ENCODE measurements at places on chromosomes 16 and 17.

DNA sequence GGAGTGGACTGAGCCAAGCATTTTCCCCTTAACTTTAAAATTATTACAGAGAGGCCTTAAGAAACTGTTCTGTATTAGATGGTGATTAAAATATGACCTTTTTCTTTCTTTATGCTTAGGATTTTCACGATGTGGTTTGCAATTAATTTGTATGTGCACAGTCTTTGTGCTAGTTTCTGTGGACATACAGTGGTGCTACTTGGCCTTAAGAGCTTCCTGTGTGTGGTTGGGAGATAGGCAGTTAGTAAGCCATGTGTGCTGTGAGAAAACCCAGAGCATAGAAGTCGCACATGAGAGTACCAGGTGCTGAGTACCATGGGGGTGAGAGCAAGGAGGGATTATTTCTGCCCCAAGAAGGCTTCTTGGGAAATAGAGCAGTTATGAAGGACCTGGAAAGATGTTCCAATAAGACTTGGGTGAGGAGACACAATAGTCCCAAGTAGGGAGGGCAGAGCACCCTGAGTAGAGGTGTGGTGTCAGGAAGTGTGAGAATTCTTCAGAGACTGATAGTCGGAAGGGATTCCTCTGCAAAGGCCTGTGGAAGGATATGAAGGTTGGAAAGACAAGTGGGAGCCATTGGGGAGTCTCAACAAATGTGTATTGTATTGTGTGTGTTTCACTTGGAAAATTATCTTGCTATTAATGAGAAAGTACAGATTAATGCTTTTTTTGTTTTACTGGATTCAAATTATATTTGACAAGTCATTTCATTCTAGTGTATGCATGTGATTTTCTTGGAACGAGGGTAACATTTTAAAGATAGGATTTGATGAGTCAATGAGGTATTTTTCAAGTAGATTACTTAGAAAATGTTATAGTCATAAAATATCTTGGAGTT, 239.9 kb downstream of the PRKCA start:
- DNase-seq: peak; percentile 76

DNA sequence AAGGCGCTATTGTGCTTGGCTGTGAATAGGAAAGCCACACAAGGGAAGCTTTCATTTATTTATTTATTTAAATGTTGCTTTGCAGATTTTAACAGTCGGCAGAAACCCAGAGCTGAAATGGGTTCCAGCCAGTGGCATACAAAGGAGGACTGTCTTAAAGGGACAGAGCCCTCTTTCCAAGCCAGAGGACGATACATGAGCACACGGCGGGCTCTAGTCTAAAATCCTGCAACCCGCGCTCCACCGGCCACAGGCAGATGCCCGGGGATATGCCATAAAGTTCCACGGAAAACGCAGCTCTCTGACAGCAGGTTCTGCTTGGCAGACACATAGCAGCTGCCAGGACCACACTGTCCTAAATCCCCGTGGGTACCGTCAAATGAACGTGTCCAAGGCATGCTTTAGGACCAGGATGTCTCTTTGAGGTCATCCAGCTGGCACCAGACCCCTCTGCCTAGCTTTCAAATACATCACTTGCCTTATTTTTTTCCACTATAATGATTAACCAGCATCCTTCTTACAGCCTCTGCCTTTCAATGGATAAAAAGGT, 64.6 kb downstream of the CYTH1 start:
- peak; percentile 47 for DNase-seq

DNA sequence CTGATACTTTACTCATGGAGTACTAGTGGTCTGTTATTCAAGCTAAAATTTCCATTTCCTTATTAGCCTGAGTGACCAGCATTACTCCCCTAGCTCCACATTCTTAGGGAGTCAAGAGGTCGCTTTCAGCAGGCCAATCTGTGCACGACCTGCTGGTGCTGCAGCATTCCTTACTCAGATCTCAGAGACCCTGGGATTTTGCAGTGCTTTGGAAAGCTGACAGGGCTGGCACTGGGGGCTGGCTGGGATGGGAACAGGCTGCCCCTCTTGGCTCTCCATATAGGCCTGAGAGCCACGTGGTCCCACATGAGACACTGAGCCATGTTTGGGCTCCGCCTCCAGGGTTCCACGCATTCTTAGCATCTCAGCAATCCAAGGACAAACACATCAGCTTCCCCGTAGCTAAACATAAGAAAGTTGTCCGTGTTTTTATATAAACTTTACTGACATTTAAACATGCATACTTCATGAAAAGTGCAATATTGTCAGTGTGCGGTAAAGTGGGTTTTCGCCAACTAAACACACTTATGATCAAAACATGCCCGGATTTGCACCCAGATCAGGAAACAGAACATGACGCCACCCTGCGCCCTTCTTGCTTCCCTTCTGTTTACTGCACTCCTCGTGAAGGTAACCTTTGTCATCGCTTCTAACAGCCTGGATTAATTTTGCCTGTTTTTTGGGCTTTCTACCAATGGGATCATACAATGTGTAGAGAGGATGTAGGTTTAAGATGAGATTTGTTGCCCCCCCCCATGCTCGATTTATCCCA, 254.5 kb upstream of the CACNG5 start:
- peak; percentile 35 for DNase-seq

- peak; percentile 89 for DNase-seq
Measured at GRCh38 chr17:16905593-16906191, 66.2 kb downstream of the TNFRSF13B start.

GRCh38 chr17:14068542-14069250, 608 bp upstream of the COX10 start:
- no peak for DNase-seq

- no peak for DNase-seq
Measured at GRCh38 chr17:57275071-57275764, 18.9 kb downstream of the MSI2 start.

DNA sequence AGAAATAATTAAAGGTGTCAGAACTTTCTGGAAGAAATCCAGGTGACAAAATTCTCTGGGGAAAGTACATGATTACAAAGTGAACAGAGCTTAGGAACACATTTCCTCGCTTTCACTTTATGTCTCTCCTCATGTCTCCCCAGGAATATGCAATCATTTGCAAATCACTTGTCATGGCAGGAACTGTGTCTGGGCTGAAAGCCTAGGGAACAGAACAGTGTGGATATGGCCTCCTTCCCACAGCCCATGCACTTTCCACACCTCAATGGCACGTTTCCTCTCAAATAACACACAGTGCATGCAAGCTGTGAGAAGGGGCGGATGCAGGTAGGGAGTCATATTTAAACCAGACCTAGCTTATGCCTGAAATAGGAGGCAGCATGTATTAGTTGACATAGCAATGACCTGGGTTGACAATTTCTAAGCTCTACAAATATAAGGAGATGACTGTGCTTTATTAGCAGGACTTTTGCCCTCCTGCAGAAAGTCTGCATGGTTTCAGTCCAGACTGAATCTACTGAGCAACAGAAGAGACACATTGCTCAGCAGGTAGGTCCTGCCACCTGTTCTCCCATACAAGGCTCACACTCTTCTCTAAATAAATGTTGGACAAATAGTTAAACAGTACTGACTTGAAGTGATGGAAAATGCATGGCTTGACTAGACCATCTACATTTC, 236.0 kb upstream of the ELAC2 start:
- DNase-seq: no peak

DNA sequence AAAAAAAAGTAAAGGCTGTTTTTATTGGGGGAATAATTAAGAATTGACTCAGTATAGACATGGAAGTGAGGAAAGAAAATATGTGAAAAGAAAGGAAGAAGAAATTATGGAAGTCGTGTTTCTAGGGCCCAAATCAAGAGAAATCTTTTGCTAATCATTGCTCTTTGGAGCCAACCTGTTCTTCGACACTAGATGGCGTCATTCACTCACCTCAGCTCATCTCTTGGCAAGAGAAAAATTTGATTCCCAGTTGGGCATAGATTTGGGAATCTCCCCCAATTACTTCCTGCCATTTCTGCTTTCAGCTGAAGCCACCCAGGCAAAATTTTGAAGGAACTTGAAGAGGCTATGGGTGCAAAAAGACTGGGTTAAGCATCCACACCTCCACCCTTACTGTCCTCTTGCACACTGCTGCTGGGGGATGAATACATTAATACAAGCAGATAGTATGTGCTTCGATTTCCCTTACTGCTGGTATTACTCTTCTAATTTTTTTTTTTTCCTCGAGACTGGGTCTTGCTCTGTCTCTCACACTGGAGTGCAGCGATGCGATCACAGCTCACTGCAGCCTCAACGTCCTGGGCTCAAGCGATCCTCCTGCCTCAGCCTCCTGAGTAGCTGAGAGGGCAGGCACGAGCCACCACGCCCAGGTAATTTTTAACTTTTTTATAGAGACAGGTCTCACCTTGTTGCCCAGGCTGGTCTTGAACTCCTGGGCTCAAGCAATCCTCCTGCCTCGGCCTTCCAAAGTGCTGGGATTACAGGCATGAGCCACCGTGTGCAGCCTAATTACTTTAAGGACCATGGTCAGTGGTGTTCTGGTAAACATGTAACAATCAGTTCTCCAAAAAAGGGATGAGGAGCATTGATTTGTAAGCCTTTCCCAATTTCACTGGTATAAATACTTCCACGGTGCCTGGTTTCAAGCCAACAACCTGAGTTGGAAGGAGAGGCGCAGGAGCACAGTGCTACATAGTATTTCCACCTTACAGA, 13.5 kb downstream of the PSMD7 start:
- DNase-seq: peak; percentile 55

- peak; percentile 14 for DNase-seq
Measured at GRCh38 chr17:16243801-16244567, 27.0 kb downstream of the PIGL start.

- no peak for DNase-seq
Measured at GRCh38 chr16:87844809-87845208, 24.5 kb downstream of the SLC7A5 start.

DNA sequence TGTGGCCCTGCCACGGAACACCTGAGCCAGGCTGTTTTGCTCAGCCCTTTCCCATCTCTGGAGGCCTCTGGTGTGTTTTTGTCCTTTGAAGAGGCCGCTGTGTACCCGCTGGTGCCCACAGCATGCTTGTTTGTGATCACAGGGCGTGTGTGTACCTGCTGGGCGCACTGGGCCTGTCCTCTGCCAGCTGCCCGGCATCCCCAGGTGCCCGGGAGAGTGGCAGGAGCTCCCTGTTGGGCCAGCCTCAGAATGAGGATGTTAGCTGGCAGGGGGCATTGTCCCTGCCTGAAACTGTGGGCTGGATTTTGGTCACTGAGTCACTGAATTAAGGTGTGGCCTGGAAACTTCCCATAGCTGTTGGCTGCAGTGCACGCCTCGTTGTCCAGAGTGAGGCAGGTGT, 31.1 kb downstream of the BAIAP2 start:
- no peak for DNase-seq

DNA sequence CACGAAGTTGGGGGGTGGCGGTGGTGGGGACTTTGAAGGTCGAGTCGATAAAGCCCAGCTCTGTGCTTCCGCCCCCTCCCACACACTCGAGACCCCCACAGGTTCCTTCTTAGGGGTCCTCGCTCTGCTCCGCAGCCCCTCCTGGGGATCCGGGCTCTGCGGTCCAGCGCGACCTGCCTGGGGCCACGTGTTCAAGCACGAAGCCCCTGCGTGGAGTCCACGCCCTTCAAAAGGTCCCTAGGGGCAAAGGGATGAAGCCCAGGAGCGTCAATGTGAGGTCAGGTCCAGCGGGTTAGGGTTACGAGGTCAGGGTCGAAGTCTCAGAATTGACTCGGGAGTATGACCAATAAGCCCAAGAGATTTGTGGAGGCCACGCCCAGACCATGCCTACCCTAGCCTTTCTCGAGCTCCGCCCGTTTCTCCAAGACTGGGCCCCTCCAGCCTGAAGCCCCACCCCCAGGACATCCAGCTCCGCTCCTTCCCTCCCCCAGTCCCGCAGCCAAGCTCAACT, 786 bp upstream of the CACNA1G start:
- DNase-seq: no peak

DNA sequence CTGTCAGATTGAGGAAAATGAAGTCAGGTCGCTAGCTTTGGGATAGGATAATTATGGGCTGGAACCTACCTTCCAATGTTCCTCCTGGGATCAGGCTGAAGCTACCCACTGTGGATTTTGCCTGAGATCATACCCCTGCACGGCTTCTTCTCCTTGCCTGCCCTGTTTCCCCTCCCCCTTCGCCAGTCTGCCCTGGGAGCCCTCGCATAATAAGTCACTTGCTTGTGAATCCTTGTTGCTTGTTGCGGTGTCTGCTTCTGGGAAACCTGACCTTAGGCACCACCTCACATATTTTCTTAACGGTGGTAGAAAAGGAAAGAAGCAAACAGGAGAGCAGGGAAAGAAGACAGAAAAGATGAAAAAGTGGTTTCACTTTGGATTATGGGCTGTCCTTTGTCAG, 13.3 kb upstream of the PMP22 start:
- no peak for DNase-seq

DNA sequence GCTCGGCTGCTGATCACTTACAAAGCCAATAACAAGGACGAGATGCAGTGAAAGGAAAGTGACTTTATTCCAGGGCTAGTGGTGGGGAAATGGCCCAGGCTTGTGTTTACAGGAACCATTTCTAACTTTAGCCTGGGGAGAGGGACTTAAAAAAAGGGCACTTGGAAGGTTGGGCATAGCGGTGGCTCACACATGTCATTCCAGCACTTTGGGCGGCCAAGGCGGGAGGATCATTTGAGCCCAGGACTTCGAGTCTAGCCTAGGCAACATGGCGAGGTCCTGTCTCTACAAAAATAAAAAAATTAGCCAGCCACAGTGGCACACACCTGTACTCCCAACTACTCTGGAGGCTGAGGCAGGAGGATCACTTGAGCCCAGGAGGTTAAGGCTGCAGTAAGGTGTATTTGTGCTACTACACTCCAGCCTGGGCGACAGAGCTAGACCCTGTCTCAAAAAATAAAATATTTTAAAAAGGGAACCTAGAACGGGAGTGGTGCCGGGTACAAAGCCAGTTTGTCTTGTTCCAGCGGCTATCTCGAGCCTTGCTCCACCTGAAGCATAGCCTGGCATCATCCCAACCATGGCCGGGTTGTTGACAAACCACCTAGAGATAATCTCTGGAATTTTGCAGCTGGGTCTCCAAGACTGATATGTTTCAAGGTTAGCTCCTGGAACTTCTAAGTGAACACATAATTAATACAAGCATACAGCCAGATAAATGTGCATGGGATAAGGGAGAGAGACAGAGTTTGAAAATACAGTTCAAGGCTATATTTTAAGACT, 5.7 kb upstream of the TVP23A start:
- DNase-seq: no peak

GRCh38 chr17:42979511-42980273, at the start of gene PTGES3L:
TSS of gene PTGES3L (minus strand) at chr17:42980080. CDS start at chr17:42980053, 27 bp downstream.
- peak; percentile 48 for DNase-seq

DNA sequence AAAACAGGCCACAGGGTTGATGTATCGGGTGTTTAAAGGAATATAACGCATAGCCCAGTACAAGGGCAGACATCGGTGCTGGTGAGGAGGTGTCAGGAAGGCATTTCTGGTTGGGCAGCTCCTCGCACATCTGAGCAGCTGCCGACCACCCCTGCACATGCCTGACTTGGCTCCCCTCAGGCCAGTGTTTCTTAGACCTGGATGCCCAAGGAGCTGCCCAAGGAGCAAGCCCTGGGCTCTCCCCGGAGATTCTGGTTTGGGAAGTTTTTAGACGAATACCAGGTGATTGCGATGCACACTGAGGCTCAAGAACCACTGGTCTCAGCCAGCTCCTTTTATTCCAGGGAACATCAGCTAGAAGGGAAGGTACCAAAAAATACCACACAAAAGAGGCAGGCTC, 11.6 kb downstream of the WIPI1 start:
- no peak for DNase-seq
